ENCODE measurements at places on chromosomes 1 and 21.

DNA sequence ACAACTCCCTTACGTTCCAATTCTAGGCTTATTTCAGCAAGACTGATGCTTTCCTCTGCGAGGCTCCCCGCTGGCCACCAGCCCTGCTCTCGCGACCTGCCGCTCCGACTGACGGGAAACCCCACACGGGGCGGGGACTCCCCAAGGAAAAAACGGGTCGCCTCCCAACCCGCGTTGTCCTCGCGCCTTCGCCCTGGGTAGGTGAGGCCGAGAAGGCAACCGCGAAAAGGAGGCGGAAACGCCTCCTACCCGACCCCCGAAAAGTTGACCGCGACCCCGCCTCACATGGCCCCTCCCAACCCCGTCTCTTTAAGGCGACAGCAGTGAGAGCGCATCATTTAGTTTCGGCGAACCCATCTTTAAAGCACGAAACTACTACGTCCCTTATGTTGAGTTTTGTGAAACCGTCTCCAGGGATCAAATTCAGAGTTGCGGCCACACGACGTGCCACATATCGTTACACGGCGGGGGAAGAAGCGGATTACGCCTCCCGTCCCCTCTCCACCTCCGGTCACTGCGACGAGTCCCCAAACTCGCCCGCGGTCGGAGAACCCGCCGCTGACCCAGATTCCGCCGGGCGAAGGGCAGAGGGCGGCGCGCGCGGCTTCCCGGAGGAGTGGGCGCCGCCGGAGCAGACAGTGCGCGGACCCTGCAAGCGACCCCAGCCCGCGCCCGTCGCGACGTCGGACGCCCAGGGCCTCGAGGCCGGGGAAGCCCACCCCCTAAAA is 1.2 kb downstream of the ANP32E start:
- DNase-seq: peak; percentile 79

GRCh38 chr1:158145173-158145719 is 35.4 kb upstream of the CD1D start:
- no peak for DNase-seq

- DNase-seq: no peak
Measured at GRCh38 chr1:201426479-201427310, 5.2 kb upstream of the TNNI1 start.

GRCh38 chr1:96465441-96465840 is 256.1 kb upstream of the PTBP2 start:
- DNase-seq: no peak

DNA sequence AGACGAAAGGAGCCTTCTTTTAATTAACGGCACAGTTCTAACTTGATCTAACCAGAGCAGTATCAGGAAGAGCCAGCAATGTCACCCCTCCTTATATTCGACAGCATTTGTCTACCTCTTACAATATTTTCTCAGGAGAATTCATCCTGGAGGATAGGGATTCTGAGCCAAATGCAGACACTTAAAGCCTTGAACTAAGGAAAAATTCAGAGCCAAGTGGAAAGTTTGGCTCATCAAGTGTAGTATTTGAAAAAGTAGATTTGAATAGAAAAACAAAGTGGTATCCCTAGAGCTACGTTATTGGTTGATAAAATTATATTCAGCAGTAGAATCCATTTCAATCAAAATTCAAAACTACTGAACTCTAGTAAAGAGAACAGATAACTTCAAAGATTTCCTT is 732.0 kb upstream of the ADGRL2 start:
- no peak for DNase-seq

GRCh38 chr1:161988413-161988812 is 35.3 kb downstream of the OLFML2B start:
- DNase-seq: no peak

DNA sequence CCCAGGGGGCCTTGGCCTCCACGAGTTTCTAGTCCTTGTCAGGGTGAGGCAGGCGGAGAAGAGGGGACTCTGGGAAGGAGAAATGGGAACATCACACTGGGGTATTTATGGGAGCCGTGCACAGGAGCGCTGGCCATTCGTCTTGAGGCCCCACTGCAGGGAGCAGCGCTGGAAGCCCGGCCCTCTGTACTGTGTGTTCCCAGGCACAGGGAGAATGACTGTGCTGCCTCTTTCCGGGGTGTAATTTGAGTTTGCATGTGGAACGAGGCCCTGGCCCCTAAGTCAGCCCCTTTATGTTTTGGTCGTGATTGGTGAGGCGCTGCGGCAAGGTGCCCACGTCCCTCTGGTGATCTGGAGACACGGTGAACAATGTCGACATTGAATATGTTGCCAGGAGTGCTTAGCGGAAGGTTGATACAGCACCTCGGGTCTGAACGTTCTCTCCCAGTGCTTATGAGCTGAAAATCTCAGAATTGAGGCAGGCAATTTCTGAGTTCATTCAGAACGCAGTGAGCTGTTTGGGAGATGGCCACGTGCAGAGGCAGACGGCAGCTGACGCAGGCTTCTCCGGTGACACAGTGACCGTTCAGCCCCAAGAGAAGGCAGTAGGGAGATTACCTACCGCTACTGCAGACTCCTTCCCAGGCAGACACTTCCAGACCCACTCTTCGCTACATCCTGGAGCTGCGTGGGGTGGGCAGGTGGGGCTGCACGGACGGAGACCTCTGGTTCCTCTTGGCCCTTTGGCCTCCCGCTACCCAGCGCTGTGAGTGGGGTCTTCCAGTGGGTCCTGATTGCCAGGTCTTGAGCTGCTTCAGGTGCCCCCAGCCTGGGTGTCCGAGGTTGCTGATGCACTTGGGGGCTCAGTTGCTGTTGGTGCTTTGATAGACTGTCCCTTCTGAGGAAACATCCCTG is 265.8 kb downstream of the CAMTA1 start:
- no peak for DNase-seq

GRCh38 chr1:204923201-204923600 is 52.5 kb downstream of the NFASC start:
- no peak for DNase-seq

- DNase-seq: no peak
Measured at GRCh38 chr1:2832506-2833453, 31.3 kb upstream of the TTC34 start.

DNA sequence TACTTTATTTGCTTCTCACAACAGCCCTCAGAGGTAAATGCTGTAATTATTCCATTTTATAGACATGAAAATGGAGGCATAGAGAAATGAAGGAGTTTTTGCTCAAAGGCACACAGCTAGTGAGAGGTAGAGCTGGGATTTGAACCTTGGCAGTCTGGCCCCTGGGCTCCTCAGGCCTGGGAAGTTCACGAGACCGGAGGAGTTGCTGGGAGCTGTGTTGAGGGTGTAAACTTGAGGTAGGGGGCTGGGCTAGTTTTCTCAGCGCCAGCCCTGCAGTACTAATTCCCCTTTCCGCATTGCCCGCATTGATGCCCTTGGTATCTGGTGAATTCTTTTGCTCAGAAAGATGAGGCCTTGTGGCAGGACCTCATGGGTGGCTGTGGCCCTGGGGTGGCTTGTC is 73.3 kb downstream of the PTPRU start:
- no peak for DNase-seq

DNA sequence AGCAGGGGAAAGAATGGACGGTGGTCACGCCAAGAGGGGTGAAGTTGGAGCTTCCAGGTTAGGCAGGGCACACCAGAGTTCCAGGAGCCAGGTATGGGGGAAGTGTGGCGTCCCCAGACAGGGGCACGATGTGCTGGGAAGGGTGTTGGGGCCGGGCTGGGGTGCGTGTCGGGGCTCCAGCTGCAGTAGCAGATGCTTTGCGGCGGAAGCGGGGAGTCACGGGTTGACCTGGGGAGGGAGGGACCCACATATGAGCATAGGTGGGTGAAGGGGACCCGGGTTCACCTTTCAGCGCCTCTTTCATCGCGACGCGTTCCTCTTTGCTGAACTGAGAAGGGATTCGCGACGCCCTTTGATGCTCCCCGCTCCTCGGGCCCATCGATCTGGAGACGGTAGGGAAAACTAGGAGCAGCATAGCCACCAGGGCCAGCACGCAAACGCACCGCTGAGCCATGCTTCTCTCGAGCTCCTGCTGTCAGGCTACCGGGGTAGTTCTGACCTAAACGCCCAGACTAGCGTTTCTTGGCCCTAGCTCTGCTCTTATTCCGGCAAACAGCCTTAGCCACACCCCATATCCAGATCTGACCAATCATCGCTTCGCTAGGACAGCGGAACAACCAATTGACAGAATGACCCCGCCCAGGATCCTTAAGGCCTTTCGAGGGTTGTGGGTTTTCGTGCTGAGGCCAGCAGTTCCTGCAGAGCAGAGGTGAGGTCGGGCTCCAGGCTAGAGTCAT is at the start of gene PM20D1:
TSS of gene PM20D1 (minus strand) at position 514 of the 737 bp plus-strand sequence. CDS start at position 454, 60 bp downstream.
- peak; percentile 52 for DNase-seq

DNA sequence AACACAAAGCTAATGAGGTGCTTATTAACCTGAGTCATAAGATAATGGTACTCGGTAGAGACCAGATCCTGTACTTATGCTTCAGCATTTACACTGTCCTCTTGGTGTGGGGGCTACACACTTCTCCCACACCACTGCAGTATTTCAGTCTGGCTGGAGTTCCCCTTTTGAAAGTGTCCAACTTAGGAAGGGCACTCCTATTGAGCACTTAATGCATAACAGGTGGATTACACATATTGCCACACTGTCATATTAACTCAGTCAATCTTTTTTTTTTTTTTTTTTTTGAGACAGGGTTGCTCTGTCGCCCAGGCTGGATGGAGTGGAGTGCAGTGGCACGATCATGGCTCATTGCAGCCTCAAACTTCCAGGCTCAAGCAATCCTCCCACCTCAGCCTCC is 1.5 kb downstream of the GPATCH4 start:
- DNase-seq: no peak

GRCh38 chr1:179121159-179121938 is 39.5 kb downstream of the TOR3A start:
- no peak for DNase-seq

- DNase-seq: no peak
Measured at GRCh38 chr1:3785456-3786157, 10.7 kb downstream of the LRRC47 start.

DNA sequence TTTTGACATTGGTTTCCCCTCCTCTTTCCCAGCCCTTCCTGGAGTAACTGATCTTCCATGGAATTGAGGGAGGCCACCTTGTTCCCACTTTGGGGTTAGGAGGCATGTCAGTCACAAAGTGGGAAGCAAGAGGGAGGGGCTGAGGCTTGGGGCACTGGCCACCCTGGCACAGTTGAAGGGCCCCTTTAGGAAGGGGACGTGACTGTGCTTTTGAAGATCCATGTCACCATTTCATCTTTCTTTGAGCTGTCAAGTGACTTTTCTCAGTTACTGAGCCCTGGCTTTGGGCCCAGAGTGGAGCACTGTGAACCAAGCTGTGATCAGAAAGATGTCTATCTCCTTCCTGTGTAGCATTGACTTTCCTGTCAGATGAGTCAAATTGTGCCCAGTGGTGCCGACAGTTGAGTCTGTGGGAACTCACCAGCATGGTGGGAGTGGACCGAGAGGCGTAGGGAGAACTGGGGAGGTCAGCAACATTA is 38.5 kb upstream of the TDRD10 start:
- DNase-seq: no peak

DNA sequence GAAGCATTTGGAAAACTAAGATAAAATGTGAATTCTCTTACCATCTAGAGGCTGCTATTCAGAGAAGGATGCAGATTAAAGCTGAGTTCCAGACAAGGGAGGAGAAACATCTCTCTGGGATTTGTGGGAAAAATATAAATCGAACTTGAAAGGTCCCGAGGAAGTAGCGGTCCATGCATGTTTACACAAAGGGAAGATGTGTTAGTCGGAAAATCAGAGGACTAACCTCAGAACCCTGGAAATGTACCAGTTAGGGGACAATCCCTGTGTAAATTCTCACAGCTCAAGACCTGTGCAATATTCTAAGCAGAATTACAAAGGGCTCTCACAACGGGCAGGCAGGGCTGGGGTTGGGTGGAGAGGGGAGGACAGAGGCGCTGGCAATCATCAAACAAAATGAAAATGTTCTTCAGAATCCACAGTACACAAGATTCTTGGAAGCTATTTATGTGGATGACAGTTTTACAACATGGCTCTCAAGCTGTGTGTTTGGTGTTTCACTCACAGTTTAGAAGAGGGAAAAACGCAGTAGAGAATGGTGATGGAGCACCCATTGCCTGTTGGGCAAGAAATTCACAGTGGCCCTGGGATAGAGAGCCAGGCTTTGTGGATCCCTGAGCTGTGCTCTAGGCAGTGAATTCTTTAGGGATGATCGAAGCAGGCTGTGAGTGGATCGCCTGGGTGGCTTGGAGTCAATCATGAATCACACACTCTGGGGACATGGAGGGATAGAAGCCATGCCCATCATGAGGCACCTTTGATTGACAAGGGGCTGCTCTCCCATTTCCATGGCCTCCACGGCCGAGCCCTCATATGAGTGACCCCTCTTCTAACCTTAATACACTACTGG is 47.6 kb downstream of the KCNJ6 start:
- DNase-seq: no peak

GRCh38 chr1:159889821-159890252 is 10.1 kb downstream of the CFAP45 start:
- DNase-seq: no peak

DNA sequence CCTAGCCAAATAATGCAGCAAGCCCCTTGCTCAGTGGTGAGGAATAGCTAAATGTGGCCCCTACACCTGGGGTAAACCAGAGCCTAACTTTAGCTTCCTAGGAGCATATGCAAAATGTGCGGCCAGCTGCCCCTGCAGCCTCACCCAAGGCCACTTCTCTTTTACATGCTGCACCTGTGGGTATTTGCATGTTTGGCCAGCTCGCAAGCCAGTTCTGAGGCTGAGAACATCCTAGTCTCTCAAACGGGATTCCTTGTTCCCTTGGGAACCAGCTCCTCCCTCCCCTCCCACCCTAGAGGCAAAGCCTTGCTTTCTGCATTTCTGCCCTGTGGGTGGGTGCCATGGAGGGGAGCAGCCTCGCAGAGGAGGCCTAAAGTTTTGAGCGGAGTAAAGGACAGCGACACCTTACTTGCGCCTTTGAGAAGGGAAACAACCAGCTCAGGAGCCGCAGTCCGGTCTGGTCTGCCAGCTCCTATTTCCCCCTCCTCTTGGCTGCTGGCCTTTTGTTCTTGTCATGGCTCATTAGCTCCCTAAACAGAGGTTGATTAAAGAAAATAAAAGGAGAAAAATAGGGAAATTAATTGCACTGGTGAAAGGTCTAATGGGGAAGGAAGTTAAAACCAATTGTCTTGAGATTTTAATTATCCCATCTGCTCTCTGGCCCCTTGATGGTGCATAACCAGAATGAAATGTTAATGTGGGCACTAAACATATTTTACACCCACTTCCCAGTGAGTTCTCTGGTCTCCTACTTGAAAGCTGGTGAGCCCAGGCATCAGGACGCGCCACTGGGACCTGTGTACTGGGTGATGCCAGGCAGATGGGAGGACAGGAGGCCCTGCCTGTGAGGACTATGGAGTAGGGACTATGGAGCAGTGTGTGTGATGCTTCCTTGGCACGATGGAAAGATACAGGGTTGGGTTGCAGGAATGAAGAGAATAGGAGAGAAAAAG is 68.7 kb downstream of the TEX35 start:
- DNase-seq: no peak

DNA sequence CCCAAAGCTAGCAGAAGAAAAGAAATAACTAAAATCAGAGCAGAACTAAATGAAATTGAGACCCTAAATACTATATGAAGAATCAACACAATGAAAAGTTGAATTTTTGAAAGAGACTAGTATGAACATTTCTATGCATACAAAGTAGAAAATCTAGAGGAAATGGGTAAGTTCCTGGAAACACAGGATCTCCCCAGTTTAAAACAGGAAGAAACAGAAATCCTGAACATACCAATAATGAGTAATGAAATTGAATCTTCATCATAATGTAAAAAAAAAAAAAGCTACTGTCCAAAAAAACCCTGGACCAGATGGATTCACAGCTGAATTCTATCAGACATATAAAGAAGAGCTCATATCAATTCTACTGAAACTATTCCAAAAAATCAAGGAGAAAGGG is 233.5 kb downstream of the PLPP3 start:
- no peak for DNase-seq
